Stimulated activated CD4-positive, alpha-beta T cell treated with anti-CD3 and anti-CD28 coated beads, Interleukin-15, amount 100 ng/mL, for 1 hour (primary cell): ENCODE measurements at places on chromosomes 11 and 22.

DNA sequence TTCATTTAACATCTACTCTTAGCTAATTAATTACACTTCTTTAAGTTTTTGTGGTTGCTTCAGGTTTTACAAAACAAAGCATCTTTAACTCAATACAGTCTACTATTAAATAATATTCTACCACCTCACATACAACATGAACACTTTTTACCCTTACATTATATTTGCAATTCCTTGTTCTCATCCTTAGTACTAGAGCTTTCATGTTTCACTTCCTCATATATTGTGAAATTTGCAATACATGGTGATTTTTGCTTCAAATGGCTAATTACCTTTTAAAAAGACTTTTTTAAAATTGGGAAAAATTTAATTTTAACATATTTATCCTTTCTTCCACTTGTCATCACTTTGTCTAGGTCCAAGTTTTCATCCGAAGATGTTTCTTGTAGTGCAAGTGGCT is 37.5 kb downstream of the RSF1 start:
- DNase-seq, result no peak

GRCh38 chr11:81080476-81080875 is 1639.6 kb upstream of the TENM4 start:
- DNase-seq, result no peak

- DNase-seq, result no peak
Measured at GRCh38 chr11:111335549-111335948, 37.2 kb downstream of the POU2AF3 start.

DNA sequence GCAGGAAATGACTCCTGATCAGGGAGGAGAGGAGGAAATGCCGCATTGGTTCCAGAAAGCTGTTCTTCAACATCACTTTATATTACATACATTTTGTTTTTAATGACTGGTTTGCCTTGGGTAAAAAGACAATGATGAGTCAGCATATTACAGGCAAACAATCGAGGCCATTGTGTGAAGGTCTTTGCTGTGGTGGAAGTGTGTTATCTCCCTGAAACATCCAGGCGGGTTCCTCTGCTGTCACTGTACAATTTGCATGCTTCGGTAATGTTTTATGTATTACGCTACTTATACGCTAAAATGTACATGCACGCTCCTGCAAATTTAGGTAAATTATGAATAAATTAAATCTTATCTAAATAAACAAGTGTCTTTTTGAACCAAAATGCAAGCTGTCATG is 161.1 kb downstream of the KIRREL3 start:
- no peak for DNase-seq

DNA sequence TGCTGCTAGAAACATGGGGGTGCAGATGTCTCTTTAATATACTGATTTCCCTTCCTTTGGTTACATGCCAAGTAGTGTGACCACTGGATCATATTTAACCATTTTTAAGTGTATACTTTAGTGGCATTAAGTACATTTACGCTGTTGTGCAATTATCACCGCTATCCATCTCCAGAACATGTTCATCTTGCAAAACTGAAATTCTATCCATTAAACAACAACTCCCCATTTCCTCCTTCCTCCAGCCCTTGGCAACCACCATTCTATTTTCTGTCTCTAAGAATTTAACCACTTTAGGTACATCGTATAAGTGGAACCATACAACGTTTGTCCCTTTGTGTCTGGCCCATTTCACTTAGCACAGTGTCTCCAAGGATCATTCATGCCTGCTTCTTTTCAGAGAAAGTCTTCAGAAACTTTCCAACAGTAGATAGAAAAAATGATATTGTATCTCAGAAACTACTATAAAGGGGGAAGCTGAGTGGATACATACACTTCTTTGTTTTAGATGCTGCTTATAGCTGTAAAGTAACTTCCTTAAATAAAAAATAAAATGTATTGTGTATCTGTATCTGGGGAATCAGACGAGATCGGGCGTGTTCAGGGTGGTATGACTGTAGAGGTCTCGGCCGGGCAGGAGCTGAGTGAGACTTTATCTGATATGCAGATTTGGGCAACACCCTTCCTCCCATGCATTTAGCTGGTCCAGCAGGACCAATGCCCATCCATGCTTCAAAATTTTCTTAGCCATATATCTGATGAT is 44.6 kb upstream of the ZBED5 start:
- DNase-seq, result no peak

DNA sequence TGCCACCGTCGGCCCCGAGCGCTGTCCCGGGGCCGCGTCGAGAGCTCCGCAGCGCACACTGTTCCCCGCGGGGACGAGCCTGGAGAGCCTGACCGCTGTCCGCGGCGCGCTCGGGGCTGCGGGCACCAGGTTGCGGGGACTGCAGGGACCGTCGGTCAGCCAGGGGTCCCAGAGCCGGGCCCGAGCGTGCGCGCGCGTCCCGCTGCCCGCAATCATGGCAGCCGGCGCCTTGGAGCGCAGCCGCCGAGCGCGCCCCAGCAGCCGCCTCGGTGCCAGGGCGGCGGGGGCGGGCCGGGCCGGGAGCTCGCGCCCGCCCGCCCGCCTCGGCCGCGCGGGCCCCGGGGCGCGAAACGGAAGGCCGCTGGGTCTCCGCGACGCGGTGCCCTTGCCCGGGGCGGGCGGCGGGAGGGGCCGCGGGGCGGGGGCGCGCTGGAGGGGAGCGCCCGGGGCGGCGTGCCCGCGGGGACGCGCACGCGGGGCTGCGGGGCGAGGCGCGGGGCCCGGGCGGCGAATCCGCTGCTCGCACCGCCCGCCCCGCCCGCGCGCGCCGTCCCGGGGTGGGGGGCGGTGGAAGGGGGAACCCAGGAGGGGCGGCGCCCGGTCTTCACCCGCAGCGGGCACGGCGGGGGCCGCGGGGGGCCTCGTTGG is 79.4 kb upstream of the PPARA start:
- no peak for DNase-seq

- no peak for DNase-seq
Measured at GRCh38 chr11:91104237-91104636, 881.4 kb upstream of the CHORDC1 start.

GRCh38 chr11:110128161-110128560 is 35.0 kb downstream of the ZC3H12C start:
- DNase-seq, result no peak

DNA sequence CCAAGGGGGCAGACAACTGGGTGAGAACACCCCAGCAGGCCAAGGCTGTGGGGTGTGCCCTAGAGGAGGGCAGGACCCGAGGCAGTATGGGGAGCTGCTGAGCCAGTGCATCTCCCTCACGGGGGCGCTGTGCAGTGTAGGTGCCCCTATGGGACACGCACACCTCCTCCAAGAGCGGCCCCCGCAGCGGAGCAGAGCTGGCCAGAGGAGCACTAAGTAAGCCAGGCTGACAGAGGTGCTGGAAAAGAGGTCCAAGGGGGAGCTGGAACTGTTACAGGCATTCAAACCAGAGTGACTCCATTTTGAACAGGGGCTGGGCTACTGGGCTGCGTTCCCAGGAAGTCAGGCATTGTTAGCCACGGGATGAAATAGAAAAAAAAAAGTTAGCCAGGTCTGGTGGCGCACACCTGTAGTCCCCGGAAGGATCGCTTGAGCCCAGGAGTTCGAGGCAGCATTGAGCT is 41.8 kb downstream of the TST start:
- DNase-seq, result peak; percentile 49

GRCh38 chr11:134393638-134394037 is 18.4 kb downstream of the B3GAT1 start:
- DNase-seq, result no peak

- no peak for DNase-seq
Measured at GRCh38 chr11:35148163-35148837, 9.3 kb downstream of the CD44 start.

- no peak for DNase-seq
Measured at GRCh38 chr11:7281809-7282208, 30.1 kb downstream of the SYT9 start.

GRCh38 chr22:19578180-19579004 is 54.2 kb upstream of the CLDN5 start:
- DNase-seq, result no peak

GRCh38 chr11:113315811-113316210 is 1.4 kb downstream of the TTC12 start:
- DNase-seq, result no peak

DNA sequence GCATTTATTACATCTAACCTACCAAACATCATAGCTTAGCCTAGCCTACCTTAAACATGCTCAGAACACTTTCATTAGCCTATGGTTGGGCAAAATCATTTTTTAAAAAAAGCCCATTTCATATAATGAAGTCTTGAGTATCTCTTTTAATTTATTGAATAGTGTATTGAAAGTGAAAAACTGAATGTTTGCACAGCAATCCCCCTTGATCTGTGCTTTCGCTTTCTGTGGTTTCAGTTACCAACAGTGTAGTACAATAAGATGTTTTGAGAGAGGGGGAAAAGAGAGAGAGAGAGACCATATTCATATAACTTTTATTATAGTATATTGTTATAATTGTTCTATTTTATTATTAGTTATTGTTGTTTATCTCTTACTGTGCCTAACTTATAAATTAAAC is 8.4 kb upstream of the MAP6 start:
- DNase-seq, result no peak

GRCh38 chr11:46436113-46436512 is 44.5 kb upstream of the CHRM4 start:
- DNase-seq, result no peak

- DNase-seq, result no peak
Measured at GRCh38 chr11:61267437-61267841, 26.5 kb downstream of the PGA5 start.

DNA sequence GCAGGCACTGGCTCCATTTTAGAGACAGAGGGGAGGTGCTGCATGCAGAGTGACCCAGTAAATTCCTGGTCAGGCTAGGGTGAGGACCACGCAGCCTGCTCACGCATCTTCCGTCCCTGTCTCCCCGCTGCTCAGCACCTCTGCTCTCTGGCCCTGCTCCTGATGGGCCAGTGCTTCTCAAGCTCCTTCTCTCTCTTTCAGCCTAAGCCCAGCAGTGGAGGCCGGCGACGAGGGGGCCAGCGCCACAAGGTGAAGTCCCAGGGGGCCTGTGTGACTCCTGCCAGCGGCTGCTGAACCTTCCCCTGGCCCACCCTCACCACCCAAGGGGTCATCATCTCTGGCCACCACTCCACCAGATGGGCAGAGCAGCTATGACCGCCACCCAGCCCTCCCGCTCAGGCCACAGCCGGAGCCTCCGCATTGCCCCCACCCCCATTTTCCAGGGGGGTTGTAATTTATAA is 24.7 kb downstream of the GTPBP1 start:
- DNase-seq, result no peak

GRCh38 chr11:47259232-47259977 is 1.6 kb downstream of the NR1H3 start:
- DNase-seq, result no peak

DNA sequence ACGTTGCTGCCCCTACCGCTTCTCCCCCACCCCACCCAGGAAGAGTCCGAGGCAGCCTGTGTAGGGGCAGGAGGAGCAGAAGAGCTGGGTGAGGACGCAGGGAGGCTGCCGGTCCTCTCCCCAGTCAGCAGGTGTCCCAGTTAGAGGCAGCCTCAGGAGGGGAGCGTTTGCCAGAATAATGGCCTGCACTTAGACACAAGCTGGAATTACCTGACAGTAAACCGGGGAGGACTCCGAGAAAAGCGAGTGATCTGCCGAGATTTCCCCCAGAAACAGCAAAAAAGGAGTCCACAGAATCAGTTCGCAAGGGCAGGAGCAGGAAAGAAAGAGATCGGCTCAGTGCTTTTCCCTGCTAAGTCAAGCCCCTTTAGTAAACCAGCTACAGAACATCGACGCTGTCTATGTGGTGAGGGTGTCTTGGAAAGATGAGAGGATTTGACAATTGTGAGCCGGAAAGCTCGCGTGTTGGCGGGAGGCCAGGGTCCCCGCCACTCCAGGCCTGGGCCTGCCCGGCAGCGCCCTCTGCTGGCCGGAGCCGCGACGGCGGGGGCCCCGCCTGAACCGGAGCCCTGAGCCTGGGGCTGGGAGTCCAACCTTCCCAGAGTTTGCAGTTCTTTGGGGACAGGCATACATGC is 17.7 kb upstream of the THRSP start:
- peak; percentile 62 for DNase-seq

DNA sequence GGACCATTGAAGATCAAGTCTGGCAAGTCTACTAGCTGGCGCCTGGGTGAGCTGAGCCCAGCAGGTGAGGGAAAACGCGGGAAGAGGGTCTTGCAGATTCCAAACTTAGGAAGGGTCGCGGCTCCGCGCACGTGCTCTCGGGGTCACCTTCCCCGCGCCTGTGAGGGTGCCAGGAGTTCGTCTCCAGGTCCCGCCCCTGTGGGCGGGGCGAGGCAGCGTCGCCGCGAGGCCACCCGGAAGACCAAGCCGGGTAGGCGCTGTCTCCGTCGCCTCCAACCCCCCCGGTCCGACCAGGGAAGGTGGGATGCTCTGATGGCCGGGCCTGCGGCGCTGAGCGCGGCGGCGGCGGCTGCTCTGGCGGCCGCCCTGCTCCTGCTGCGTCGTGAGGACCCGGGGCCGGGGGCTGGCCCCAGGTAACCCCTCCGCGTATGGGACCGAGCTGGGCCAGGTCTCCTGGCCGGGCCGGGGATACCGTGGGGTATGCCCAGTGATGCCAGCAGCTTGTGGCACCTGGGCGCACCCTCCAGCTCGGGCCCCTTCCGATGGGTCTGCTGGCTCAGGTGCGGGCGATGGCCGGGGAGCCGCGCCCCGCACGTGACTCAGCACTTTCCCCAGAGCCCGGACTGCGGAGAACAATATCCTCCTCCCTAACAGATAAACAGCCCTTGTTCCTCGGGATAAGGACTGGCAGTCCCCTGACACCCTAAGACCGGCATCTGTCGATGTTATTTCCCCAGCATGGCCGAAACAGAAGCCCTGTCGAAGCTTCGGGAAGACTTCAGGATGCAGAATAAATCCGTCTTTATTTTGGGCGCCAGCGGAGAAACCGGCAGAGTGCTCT is at the start of gene HTATIP2:
Gene HTATIP2 (plus strand): TSS at position 215 of the 841 bp plus-strand sequence. CDS start 524 bp downstream, at position 739.
- DNase-seq, result peak; percentile 67

- DNase-seq, result no peak
Measured at GRCh38 chr11:303363-303762, 4.0 kb upstream of the IFITM5 start.

DNA sequence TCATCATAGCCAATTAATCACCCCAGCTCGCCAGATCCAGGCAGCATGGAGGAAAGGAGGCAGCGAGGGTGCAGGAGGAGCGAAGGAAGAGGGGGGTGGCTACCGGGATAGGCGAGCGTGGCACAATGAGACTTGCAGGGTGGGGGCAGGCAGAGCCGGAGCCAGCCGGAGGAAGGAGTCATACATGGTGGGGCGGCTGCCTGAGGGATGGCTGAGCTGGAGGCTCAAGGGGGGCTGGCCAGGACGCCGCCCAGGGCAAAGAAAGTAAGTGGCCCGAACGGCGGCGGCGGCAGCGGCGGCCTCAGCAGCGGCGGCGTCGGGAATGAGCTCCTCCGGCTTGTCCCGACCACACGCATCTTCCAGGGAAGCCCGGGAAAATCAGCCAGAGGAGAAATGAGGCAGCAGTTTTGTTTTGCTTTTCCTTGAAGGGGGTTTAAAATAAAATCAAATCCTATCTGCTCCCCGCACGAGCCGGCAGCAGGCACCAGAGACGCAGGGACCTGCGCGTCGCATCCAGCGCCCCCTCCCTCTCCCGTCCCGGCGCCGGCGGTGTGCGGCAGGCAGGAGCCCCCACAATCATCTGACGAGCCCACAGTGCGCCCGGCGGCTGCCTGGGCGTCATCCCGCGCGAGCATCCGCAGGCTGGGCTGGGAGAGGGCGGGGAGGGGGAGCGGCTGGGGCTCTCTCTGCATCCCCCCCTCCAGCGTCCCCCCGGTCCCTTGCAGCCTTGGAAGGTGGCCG is 263.6 kb downstream of the CTTN start:
- no peak for DNase-seq
